ENCODE measurements at places on chromosomes 2 and 18. TPM values are rescaled to one million over a fixed set of nuclear protein-coding genes. Genes with fewer than 3 reads are reported as not detected.

GRCh38 chr2:201855356-201855755, 49.0 kb downstream of the CDK15 start:
- DNase-seq: no peak

DNA sequence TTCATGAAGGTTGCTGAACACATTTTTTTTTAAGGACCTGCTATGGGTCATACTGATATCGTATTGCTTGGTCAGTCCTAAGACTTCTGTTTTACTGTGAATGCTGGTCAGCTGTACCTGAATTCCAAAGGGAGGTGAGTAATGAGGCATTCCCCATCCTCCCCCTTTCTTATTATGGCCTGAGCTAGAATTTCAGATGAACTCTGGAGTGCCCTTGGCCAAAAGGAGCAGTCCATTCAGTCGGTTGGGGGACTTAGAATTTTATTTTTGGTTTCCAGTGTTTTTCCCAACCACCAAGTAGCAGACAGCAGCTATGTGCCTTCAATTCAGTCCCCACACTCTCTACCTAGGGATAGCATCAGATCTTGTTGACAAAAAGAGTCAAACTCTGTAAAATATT, 26.9 kb upstream of the PDCL3 start:
- no peak for DNase-seq

DNA sequence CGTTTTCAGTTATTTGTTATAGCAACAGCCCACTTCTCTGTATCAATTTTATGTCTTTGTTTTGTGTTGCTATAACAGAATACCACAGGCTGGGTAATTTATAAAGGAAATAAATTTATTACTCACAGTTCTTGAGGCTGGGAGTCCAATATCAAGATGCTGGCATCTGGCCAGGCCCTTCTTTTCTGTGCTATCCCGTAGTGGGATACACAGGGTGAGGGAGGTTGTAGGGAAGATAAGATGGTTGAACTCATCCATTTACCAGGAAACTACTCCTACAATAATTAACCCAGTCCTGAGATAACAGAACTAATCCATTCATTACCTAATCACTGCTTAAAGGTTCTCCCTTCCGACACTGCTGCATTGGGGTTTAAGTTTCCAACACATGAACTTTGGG, 220.7 kb downstream of the TPGS2 start:
- no peak for DNase-seq

- no peak for DNase-seq
Observed at GRCh38 chr2:214261683-214262082, 149.2 kb upstream of the VWC2L start.

DNA sequence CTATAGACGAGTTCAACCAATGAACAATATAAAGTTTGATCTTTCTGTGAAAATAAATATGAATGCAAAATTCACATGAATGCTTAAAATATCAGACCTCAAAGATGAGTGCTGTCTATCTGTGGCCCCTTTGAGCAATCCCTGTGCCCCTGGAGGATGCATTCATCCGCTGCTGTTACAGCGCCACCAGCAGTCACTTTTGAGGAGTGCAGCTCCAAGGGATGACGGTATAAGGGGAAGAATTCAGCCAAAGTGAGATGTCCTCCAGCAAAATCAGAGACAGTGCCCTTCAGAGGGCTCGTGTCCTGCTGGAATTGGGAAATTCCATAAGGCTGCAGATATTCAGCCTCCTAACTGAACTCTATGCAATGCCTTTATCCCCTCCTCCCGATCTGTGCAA, 12.0 kb upstream of the CHRNA1 start:
- DNase-seq: no peak

DNA sequence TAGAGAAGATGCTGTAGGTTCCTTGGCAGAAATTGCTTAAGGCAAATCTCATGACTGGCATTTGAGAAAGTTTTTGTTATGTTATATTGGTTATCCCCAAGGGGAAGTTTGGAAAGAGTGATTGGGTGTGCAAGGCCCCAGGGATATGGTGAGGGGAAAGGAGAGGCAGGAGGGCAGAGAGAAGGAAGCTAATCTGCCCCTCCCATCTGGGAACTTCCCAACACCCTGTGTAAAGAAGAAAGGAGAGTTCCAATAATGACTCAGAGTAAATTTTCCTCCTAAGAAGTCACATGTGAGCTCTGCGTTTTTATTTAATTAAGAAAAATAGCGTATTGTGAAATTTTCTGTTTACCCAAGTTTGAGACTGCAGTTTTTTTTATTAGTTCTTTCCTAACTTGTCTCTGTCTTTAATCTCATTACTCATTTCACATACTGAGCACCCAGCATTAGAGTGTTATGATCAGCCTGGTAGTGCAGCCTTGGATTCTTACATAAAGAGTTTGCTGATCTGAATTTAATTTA, 3.1 kb upstream of the KYNU start:
- peak; percentile 59 for DNase-seq

DNA sequence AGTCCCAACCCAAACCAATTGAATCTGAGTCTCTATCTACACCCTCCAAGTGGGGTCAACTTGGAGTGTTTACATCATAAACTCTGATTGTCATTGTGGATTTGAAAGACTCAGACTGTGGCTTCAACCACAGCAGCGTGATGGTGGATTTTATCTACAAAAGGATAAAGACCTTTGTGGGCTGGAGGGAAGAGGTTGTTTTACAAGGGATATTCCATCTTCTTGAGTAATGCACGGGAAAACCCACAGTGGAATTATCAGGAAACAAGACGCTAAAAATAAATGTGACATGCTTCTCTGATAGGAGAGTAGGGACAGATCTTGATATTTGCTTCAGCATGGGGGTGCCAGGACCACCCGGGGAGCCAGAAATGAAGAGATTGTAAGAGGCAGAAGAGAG, 93.5 kb downstream of the LPIN1 start:
- no peak for DNase-seq

DNA sequence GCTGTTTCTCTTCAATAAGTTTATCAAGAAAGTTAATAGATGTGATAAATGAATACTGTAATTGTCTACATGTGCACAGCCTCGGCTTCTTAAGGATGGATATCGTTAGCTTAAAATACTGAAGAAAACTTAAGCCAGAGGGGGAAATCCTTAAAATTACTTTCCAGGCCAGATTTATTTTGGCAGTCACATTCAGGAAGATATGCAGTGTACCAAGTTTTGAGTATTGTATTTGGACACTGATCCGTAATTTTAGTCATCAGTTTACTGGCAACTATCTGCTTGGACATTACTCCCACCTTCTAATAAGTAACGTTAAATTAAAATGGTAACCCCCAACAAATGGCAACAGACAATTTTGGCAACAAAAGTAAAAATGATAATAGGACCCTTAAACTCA, 770.0 kb upstream of the ZEB2 start:
- no peak for DNase-seq

DNA sequence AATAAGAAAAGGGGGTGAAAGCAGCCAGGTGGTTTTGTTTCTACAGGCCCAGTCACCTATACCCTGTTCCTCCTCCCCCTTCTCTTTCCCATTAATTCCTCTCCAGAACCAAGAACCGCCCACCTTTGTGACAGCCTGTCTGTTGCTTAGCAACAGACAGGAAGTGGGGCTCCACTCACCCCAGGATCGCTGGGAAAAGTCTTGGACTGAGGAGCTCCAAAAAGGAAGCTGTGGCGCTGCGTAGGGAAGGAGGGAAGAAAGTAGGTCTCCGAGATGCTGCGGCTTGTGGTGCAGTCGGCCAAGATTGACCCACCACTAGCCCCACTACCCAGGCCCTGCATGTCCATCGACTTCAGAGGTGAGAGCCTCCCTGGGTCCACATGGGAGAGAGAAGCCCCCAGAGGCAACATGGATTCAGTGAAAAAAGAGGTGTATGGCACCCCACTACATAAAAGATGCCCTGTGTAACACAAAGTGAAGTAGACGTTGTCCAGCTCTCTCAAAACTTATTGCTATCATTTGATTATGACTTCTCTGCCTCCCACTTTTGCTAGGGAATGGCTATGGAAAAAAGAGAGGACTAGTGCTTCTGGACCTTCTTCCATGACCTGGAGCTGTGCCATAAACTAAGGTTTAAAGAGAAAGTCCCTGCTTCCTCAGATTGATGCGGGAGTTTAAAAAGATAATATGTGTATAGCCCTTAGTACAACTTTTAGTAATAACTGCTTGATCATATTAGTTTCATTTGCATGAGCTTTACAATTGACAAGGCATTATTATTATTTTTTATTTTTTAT, at the start of gene FER1L5:
TSS of gene FER1L5 (plus strand) at position 201 of the 797 bp plus-strand sequence. CDS start at position 274, 73 bp downstream.
- no peak for DNase-seq

DNA sequence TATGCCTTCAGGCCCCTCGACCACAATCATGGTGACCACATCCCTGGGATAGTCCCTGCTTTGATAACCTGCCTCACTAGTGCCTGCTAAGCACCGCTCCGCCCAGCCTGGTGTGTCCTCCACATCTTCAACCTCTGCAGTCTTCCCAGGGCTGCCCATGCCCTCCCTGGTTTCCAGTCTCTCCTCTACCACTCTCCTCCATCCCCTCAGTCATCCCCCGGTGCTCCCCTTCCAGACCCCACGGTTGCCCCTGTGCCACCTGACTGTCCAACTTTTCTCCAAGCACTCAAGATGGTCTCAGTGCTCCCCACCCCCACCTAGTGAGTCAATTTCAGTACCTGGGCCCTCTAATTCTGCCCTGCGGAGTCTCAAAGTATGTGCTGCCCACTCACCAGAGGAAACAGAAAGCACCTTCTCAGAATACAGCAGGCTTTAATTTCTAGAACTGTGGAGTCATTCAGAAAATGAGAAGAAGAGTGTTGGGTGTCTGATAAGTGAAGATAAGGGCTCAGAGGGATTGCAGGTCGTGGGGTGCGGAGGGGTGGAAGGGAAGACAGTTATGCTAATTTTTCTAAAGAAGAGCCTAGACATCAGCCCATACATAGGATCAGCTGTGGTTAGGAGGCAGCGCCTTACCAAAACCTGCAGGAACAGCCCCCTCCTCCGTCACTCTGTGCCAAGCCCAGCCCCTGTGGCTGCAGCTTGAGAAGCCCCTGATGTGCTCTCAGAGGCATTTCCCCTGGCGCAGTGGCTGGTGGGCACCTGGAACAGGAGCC, 53.6 kb upstream of the CAB39 start:
- DNase-seq: no peak

DNA sequence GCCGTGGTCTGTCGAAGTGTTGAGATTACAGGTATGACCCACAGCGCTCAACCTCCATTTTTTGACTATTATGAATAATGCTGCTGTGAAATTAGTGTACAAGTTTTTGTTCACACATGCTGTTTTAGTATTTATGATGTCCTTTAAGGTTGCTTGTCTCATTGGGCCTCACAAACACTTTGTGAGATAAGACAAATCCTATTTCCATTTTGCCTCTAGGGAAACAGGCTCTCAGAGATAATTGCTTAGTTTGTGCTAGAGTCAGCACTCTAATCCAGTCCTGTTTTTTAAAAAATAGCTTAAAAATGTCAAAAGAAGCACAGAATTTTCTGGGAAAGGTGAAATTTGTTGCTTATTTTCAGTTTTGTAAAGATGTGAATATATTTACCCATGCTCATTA, 43.3 kb upstream of the CUL3 start:
- no peak for DNase-seq

- DNase-seq: no peak
Observed at GRCh38 chr2:119786295-119786694, 26.6 kb downstream of the PTPN4 start.

DNA sequence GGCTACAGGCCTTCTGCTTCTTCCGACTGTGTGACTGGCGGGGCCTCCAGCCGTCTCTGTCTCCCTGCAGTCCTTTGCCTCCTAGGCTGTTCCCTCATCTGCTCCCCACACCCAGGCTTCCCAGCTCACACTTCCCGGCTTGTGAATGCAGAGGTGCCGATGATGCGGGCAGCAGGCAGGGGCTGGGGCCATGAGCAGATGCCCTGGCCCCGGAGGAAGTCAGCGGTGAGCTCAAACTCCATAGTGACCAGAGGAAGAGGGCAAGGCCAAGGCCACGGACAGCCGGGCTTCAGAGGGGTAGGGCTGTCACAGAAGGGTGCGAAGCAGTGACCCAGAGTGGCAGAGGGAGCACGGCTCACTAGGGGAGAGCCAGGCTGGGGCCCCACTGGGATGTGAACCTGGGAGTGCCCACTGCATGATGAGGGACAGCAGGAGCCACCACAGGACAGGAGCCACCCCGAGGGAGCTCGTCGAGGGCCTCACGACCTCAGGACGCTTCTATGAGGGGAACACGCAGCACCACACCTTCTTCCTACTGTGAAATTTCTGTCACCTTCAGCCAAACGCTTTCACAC, 515.9 kb downstream of the EIPR1 start:
- DNase-seq: peak; percentile 30

DNA sequence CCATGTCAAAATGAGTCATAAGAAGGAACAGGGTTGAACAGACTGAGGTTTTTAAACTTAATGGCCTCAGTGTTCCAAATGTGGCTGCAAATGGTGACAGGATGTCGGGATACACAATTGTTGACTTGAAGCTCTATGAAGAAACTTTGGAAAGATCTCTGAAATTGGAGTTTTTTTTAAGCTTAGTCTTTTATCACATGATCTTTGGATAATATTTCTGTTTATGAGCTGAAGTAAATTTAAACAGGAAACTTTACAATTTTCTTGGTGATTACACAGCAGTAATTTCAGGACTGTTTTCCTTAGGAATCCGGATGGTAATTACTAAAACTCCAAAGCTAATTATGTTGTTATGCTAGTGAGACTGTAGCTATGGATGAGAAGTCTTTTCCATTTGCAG, 199.1 kb upstream of the NRXN1 start:
- DNase-seq: no peak

CFAP221 gene
- total RNA-seq: not detected

OTOS gene
- not detected for total RNA-seq

GTF2A1L gene
- total RNA-seq: 2.9 TPM

MGAT4A gene
- total RNA-seq: 28.6 TPM

TRIM43 gene
- total RNA-seq: not detected

GORASP2 gene
- 56.5 TPM for total RNA-seq

CFC1 gene
- not detected for total RNA-seq

Data from breast epithelium (tissue), 4 donors.